ENCODE measurements at places on chromosomes 5 and 9. TPM values are rescaled to one million over a fixed set of nuclear protein-coding genes. Genes with fewer than 3 reads are reported as not detected.

The WNK2 gene
- total RNA-seq: 23.4 TPM

- H3K27ac ChIP-seq: no peak overlapping the region
- DNase-seq: no peak
- H3K27me3 ChIP-seq: no peaks in the 10 kb centered on the region
- H3K4me1 ChIP-seq: peaks cover 9% of the 10 kb centered on the region
Observed at GRCh38 chr9:113370806-113371325, 5.9 kb downstream of the HDHD3 start.

The SLC4A9 gene
- total RNA-seq: 0.35 TPM

- H3K27me3 ChIP-seq: no peaks in the 10 kb centered on the region
- no peak for DNase-seq
- no peak overlapping the region for H3K4me3 ChIP-seq
- no peaks in the 10 kb centered on the region for H3K36me3 ChIP-seq
Observed at GRCh38 chr9:23555851-23556250, 270.2 kb downstream of the ELAVL2 start.

The SPINK7 gene
- not detected for total RNA-seq

The SMIM33 gene
- not detected for total RNA-seq

DNA sequence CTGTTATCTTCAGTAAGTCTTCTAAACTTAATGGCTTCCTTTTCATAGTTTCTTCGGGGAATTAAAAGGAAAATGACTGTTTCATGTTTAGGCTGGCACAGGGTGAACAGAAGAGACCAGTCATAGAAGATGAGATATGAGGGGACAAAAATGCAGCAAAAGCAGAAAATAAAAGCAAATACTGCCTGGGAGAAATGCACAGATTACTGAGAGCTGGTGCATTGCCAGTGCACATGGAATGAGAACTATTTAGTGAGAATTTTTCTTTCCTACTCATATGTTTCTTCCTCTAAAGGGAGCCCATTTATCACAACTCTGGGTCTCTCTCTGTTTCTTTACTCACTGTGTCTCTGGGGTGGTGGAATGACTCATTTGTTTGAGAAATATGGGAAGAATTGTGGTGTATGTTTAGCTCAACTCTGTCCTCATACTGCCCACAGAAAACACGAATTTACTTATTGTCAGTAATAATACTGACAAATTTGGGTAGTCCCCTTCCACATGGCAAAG, 25.9 kb upstream of the ANKRD55 start:
- DNase-seq: no peak
- H3K27me3 ChIP-seq: no peaks in the 10 kb centered on the region
- H3K36me3 ChIP-seq: no peaks in the 10 kb centered on the region
- no peak overlapping the region for H3K4me3 ChIP-seq

DNA sequence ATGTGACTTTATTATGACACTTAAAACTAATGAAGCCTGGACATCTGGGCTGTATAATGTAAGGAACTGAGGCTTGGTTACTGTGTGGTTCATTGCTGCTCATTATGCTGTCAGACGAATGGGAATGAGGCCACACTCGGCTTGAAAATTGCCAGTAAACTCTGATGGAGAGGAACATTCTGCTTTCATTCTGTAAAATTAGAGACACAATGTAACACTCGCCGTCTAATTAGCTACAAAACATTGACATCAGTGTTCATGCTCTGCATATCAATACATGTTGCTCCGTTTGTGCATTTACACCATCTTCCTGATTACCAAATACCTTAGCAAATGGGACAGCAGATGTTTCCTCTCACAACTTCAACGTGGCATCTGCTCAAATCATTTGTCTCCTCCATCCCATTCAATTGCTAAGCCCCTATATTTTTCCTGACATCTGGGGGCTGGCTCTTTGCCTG, 133.0 kb downstream of the SLC28A3 start:
- no peaks in the 10 kb centered on the region for H3K36me3 ChIP-seq
- no peaks in the 10 kb centered on the region for H3K27me3 ChIP-seq
- DNase-seq: no peak
- no peaks in the 10 kb centered on the region for H3K4me1 ChIP-seq
- no peak overlapping the region for H3K4me3 ChIP-seq

The PITX1 gene
- 117 TPM for total RNA-seq

The UTP15 gene
- 33.0 TPM for total RNA-seq

DNA sequence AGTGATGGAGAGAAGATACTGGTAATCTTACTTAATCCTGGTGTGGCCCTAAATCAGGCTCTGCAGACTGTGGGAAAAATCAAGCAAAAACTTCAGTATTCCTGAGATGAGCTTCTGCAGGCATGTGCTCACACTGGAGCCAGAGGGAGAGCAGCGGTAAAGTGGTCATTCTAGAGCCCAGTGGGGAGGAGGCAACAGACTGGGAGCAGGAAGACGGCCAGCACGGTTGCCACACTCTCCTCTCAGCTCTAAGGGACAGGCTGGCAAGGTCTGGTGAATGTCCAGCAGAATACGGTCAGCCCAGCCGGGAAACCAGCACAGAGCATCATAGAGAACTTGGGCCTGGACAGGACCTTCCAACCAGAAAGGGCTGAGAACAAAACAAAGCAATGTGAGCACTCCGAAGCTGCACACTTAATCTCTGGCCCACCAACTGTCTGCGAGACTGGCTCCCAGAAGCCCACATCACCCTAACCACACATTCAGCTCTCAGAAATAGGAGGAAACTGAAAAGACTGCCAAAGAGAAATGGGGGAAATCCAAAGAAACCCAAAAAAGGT, 30.3 kb downstream of the MED27 start:
- H3K27ac ChIP-seq: no peak overlapping the region
- DNase-seq: no peak
- H3K27me3 ChIP-seq: no peaks in the 10 kb centered on the region

The DND1 gene
- 1.8 TPM for total RNA-seq

The OTP gene
- total RNA-seq: not detected

The MCC gene
- not detected for total RNA-seq

DNA sequence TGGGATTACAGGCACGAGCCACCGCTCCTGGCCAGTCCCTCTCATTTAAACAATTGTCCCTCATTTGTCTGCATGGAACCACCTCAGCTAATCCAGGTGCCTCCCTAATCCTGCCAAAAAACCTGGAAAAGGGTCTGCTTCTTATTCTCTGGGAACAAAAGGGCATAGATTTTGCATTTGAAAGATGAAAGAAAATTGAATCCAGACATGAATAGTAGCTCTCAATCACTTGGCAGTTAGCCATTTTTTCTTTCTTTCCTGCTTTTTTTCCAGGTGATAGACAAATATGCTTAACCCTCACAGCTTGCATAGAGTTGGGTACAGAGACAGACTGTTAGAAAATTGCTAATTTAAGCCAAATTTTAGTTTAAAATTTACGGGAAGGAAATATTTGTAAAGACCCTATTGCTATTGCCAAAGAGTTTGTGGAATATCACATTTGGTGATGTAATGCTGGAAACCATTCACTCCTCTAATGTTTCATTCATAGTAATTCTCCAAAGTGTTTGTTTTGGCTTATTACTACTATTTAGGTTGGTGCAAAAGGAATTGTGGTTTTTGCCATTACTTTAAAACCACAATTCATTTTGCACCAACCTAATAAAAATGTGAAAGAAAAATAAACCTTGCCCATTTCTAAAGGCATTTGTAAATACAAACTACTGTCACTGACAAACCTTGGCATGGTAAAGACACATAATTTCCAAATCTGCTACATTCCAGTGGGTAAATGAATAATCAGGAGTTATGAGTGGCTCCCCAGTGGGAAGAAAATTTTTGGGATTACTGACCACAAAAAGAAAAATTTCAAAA, 80.5 kb upstream of the JAK2 start:
- DNase-seq: no peak
- no peak overlapping the region for H3K4me3 ChIP-seq
- no peaks in the 10 kb centered on the region for H3K4me1 ChIP-seq
- no peaks in the 10 kb centered on the region for H3K27me3 ChIP-seq
- no peak overlapping the region for H3K27ac ChIP-seq
- no peaks in the 10 kb centered on the region for H3K36me3 ChIP-seq

DNA sequence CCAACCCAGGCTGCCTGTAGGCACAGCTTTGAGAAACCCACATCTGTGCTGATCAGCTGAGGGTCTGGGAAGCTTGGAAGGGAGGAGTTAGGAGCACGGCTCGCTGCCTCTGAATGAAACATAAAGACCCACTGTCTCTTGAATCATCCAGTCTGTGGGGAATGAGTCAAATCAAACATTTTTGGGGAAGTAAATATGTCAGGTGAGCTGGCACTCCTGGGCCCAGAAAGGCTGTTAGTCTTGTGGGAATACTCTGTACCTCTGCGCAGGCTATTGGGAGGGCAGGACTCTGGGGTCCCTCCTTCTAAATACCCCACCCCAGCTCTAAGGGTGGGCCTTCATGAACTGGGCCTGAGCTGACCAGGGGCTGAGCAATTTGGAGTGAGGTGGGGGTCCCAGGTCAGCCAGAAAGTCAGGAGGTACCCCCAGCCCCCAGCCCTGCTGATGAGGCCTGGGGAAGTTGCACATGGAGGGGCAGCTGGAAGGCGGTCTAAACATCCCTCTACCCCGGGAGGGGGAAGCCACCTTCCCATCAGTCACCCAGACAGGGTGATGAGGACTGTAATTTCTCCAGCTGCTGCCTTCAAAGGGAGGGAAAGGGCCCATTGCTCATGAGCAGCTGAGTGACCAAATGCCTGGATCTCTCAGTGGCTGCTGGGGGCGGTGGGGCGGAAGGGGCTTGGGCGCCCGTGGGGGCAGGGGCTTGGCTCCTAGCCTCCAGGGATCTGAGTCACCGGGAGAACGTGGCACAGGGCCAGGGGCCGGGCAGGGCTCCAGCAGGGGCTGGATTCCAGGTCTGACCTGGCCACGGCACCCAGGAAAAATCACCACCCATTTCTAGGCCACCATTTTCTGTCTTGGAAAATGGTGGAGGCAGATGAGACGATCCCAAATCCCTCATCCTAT, 10.8 kb downstream of the FIBCD1 start:
- no peaks in the 10 kb centered on the region for H3K36me3 ChIP-seq
- no peak overlapping the region for H3K4me3 ChIP-seq
- peaks cover 4% of the 10 kb centered on the region for H3K4me1 ChIP-seq
- H3K27me3 ChIP-seq: no peaks in the 10 kb centered on the region
- DNase-seq: no peak
